Fibroblast of villous mesenchyme (primary cell): ENCODE measurements at places on chromosomes 1 and 21. TPM values are rescaled to one million over a fixed set of nuclear protein-coding genes. Genes with fewer than 3 reads are reported as not detected.
A peak's percentile ranks its signal among the peaks of the same experiment; 100 is the strongest.

GRCh38 chr1:24930260-24931145, at the start of gene RUNX3:
Gene RUNX3 (minus strand): TSS chr1:24930276. CDS start chr1:24929868, 408 bp downstream.
- DNase-seq: no peak

- DNase-seq: peak; percentile 15
These were observed 123.9 kb downstream of the PTBP2 start for GRCh38 chr1:96845464-96845863.

Gene LCE7A
- total RNA-seq: not detected in 2 replicates

DNA sequence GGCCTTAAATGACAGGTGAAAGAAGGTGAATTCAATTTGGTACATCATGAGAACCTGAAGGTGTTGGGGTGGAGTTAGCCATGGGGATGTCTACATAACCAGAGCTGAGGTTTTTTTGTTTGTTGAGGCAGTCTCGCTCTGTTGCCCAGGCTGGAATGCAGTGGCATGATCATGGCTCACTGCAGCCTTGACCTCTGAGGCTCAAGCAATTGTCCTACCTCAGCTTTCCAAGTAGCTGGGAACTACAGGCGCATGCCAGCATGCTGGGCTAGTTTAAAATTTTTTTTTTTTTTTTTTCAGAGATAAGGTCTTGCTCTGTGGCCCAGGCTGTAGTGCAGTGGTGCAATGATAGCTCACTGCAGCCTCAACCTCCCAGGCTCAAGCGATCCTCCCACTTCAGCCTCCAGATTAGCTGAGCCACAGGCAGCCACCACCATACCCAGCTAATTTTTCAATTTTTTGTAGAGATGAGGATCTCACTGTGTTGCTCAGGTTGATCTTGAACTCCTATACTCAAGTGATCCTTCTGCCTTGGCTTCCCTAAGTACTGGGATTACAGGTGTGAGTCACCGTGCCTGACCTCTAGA, 1.9 kb upstream of the MPZ start:
- DNase-seq: no peak

Gene CD160
- under 0.01 TPM in 2 replicates for total RNA-seq

Gene TMEM82
- not detected in 2 replicates for total RNA-seq

DNA sequence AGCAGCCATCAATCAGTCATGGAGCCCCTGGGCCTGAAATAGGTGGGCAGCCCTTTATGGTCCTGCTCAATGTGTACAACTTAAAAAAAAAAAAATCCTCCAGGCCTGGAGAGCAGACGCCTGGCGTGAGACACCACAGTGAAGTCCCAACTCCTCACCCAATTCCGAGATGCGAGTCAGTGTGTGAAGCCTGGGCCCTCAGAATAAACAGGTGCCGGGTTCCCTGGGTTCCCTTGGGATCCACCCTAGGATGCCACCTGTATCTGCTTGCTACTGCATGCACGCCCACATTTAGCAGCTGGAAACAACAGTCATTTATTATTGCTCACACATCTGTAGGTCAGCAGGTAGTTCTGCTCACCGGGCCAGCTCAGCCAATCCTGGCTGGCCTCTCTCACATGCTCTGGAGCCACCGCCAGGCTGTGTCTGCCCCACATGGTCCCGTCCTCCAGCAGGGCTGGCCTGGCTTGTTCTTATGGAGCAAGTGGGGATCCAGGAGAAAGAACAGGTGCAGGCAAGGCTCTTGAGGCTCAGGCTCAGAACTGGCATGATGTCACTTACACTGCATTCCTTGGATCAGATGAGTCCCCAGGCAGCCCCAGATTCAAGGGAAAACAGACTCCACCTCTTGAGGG, 172.7 kb downstream of the NPHP4 start:
- no peak for DNase-seq

- no peak for DNase-seq
These were observed 21.1 kb downstream of the OLFML3 start for GRCh38 chr1:114000406-114000805.

DNA sequence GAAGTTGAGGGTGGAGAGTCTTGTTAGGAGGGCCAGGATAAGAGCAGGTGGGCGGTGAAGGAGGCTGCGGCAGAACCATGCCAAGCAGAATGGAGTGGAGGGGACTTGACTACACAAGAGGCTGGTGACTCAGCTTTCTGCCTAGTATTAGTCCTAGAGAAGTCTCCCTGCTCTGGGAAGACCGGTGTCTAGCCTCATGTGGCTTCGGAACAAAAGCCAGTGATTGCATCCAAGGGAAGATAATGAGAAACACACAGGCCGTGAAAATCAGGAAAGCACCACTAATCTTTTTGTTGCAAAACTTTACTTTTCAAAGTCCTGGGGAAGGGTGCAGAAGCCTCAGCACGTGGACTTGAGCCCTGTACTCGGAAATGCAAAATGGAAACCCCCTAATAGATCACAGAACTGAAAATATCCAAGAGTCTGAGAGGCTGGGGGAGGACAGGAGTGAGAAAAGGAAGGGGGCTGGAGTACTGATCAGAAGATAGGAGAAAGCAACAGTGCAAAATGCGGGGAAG, 31.4 kb downstream of the DDR2 start:
- DNase-seq: peak; percentile 84

Gene WNT9A
- total RNA-seq: under 0.01 and 0.32 TPM in 2 replicates

Gene FCRLB
- total RNA-seq: 2.9 and 4.3 TPM in 2 replicates

DNA sequence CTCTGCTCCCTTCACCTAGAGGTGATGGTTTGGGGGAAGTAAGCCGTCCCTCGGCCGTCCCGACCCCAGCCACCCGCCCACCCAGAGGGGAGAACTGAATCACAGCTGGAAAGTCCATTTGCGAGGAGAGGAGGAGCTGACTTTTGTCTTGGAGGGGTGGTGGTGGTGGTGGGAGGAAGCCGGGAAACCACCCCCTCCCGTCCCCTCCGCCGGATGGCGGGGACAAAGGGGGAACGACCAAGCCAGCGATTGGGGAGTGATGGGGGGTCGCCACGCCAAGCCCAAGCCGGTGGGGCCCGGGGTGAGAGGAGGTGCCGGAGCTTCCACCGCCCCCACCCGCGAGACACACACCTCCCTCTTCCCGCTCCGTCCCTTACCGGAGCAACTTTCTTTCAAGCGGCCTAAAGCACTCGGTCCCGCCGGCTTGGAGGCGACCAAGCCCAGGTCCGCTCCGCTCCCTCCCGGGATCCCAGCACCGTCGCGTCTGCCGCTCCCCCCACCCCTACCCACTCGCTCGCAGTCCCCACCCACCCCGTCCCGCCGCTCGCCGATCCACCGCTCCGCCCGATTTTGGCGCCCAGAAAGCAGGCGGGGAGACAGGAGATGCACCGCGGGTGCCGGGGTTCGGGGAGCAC, 540 bp downstream of the ARHGEF2 start:
- DNase-seq: no peak

DNA sequence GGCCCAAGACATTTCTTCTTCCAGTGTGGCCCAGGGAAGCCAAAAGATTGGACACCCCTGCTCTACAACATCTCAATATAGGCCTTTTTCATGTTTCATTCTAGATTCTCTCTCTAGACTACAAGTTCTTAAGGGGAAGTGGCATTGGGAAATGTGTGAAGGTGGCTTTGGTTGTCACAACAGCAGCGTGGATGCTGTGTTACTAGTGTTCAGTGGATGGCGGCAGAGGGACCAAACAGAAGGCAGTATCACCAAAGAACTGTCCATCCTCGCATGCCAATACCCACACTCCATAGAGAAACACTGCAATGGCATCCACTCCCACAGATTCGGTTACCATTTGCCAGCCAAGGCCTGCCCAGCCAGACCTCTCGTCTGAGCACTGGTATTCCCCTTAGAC, 24.3 kb upstream of the IFNAR2 start:
- DNase-seq: no peak

GRCh38 chr1:86192417-86192816, 35.8 kb upstream of the COL24A1 start:
- no peak for DNase-seq

GRCh38 chr1:118649369-118650106, 338.6 kb downstream of the TBX15 start:
- DNase-seq: no peak

GRCh38 chr1:176696109-176696508, 233.1 kb downstream of the PAPPA2 start:
- DNase-seq: peak; percentile 10

DNA sequence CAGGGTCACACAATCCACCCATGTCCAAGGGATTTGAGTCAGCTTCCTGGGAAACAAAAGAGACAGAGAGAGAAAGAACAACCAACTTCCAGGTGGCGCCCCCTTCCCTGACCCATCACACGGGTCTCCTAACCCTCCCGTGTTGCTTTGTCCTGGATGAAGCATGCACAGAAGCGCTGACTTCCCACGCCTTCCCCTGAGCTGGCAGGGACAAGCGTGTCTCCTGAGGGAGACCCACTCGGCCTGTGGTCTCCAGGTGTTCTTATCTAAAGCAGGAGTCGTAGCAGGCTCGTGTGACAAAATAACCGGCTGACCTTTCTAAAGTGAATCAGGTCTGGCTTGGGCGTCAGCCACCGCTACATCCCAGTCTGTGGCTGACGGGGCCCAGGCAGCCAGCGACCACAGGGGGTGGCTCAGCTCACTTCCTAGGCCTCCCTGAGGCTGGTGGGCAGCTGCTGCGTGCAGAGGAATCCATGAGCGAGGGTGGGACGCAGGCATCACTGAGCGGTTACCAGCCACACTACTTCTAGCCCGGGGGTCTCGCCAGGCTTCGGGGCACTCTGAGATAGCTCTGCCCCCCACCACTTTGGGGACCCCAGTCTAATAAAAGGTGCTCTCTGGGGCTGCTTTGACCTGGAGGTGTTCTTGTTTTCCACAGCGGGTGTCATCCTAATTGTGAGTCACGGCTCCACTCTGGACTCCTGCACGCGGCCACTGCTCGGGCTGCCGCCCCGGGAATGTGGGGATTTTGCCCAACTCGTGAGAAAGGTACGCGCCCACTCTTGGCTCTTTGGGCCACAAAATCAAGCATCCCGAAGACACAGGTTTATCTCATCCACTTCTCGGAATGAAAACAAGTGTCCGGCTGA, 40.4 kb downstream of the UBASH3A start:
- no peak for DNase-seq

DNA sequence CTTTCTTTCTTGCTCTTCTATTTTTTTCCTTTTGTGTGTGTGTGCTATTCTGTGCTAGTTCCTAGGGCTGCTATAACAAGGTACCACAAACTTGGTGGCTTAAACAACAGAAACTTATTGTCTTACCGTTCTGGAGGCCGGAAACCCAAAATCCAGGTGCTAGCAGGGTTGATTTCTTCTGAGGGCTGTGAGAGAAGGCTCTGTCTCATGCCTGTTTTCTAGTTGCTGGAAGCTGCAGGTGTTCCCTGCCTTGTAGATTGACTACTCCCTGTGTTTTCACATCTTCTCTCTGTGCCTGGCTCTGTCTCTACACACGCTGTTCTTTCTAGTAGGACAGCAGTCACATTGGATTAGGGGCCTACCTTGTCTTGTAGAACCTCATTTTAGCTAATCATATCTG, 150.9 kb upstream of the DSCAM start:
- DNase-seq: no peak

DNA sequence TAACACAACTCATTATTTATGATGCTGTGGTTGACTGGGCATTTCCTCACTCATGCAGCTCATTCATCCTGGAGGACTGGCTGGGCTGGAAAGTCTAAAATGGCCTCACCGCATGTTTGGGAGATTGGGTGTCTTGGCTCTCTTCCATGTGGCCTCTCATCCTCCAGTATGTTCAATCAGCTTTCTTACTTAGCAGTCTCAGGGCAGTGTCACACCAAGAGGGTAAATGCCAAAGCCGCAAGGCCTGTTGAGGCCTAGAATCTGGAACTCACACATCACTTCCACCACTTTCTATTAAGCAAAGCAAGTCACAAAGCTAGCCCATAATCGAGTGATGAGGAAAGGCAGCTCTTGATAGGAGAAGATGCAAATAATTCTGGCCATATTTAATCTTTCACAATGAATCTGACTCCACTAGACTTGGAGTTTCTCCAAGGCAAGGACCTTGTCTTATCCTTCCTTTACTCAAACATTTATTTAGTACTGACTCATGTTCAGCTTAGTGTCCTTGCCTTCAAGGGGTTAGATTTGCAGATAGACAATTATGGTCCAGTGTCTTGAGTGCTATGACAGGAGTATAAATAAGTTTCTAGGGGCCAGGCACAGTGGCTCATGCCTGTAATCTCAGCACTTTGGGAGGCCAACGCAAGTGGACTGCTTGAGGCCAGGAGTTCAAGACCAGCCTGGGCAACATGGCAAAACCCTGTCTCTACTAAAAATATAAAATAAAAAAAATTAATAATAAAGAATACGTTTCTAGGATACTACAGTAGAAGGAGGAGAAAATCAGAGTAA, 45.1 kb downstream of the TMEM53 start:
- DNase-seq: peak; percentile 59

DNA sequence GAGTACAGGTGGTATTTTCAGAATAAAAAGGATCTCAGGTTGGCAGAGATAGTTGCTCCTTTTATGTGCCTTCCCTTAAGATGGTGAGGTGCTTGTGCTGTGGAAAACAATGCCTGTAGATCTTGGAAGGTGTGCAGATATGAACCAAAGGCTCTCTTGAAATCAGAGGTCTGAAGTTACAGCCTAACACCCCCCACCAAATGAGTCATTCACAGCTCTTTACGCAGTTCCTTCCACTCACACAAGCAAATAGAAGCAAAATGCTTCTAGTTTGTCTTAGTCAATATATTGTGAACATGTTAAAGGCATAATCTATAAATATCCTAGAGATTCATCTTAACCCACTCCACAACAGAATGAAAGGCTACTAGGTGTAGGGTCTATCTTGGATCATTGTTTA, 128.9 kb upstream of the NR5A2 start:
- no peak for DNase-seq

Gene PLEKHN1
- 1.7 and 1.9 TPM in 2 replicates for total RNA-seq

DNA sequence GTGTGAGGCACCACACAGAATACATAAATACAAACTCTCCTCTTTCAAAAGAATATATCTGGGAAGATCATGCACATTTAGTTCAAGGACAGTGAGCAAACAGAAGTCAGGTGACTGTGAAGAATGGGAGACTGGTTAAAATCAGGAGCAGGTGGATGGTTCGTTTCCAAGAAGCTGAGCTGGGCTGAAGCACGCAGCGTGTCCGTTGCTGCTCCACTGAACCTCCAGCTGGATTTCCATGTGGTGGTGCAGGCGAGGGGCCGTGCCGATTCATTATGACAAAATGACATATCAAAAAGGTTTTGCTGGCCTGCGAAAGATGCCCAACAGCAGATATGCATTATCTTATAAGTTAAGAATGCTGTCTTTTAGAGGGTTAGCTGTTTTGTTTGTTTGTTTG, 66.0 kb downstream of the OLIG1 start:
- DNase-seq: no peak

Gene IL19
- total RNA-seq: 0.97 and 1.7 TPM in 2 replicates

DNA sequence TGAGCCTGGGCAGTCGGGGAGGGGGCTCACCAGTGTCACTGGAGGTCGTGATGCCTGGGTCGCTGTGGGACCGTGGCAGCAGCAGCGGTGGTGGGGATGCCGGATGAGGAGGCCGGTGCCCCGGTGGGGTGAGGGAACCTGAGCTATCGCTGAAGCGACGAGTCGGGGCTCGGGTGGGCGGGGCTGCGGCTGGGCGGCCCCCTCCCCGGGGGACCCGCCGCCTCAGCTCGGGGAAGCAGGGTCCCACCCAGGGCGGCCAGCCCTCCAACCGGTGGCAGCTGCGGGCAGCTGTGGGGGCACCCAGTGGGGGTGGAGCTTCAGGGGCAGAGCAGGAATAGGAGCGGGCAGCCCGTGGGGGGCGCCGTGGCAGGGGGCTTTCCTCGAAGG, 5.0 kb downstream of the ENTREP3 start:
- no peak for DNase-seq
